ENCODE measurements at places on chromosomes 11 and 22. TPM values are rescaled to one million over a fixed set of nuclear protein-coding genes. Genes with fewer than 3 reads are reported as not detected.

CD248 gene
- 37.6 TPM for total RNA-seq

MMP13 gene
- not detected for total RNA-seq

CD6 gene
- total RNA-seq = not detected

NOX4 gene
- total RNA-seq = 2.7 TPM

ADM2 gene
- total RNA-seq = 0.92 TPM

CD3D gene
- total RNA-seq = not detected

TLCD5 gene
- 9.4 TPM for total RNA-seq

JAML gene
- total RNA-seq = 9.7 TPM

KCNQ1 gene
- total RNA-seq = 2.6 TPM

NPTXR gene
- 12.3 TPM for total RNA-seq

OR52R1 gene
- not detected for total RNA-seq

MMP1 gene
- total RNA-seq = 4.3 TPM

TNNI2 gene
- total RNA-seq = 3,551 TPM

MMP8 gene
- total RNA-seq = 0.51 TPM

Data from tongue (tissue), 3 donors.